Occipital lobe (tissue), 3 donors: ENCODE measurements at places on chromosomes 11 and 22.

GRCh38 chr11:131864228-131864627 is 493.8 kb downstream of the NTM start:
- DNase-seq: no peak

GRCh38 chr11:12454782-12455181 is 77.4 kb downstream of the PARVA start:
- no peak for DNase-seq

GRCh38 chr11:34558673-34559072 is 45.1 kb upstream of the ELF5 start:
- DNase-seq: no peak

GRCh38 chr11:11387622-11388305 is 34.7 kb upstream of the CSNK2A3 start:
- DNase-seq: no peak
